A673 (cell line): ENCODE measurements at places on chromosomes 7 and 10. TPM values are rescaled to one million over a fixed set of nuclear protein-coding genes. Genes with fewer than 3 reads are reported as not detected.

- peak; percentile 58 for DNase-seq
Observed at GRCh38 chr7:133795068-133795665, 332.0 kb upstream of the LRGUK start.

Gene CPA2
- total RNA-seq: 0.26 and 0.43 TPM in 2 replicates

DNA sequence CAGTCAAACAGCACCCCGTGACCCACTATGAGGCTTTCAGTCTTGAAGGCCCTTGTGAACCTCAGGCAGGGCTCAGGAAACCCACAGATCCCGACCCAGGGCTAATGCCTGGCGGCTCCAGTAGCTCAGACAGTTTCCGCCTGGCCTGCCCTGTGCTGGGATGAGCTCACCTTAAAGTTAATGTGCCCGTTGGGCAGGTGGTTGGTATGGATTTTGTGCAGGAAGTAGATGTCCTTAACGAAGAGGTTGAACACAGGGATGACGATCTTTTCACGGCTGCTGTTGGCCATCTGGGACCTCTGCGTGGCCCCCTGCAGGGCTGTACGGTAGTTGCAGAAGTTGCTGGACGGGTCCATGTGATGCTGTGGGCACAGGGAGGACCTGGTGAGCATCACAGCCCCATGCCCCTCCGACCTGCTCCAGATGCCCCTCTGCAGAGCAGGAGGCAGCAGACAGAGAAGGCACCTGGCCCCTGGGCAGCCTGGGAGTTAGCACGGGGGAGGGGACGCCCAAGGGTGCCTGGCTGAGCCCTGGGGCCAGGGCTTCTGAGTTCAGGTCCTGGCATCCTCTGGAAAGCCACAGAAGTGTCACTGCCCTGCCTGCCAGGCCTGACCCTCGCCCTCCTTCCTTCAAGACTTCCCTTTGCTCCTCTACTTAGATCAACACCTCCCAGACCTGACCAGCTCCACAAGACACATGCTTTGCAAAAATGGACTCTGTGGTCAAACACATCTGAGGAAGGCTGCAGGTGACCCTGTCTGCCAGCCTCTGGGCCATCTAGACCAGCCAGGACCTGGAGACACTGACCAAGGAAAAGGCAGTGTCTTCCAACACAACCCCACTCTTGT is 59.8 kb downstream of the CSGALNACT2 start:
- peak; percentile 50 for DNase-seq

GRCh38 chr7:86929293-86930109 is 130.0 kb downstream of the ELAPOR2 start:
- no peak for DNase-seq

DNA sequence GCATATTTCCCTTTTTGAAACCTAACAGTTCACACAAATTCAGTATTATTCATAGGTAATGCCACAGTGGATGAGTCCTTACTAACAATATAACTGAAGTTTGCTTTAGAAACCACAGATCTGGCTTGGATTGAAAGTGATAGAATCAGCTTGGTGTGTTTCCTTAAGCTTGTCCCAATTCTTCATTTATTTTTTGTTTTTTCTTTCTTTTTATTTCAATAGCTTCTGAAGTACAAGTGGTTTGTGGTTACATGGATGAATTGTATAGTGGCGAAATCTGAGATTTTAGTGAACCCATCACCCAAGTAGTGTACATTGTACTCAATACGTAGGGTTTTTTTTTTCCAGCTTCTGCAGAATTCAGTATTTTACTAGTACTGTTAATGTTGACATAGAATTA is 518.2 kb upstream of the SEMA3D start:
- no peak for DNase-seq

DNA sequence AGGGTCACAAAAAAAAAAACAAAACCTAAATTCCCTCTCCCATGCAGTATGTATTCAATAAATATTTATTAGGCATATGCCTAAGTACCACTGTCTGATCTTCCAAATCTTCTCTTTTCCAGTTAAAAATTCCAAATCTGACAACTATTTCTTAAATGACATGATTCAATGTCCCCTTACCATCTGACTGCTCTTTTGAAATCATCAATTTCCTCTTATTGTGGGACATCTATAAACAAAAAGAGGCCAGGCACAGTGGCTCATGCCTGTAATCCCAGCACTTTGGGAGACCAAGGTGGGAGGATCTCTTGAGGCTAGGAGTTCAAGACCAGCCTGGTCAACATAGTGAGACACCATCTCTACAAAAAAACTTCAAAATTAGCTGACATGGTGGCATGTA is 103.5 kb downstream of the TBXAS1 start:
- DNase-seq: no peak

GRCh38 chr10:69573056-69573806 is at the start of gene NEUROG3:
Gene NEUROG3, minus strand, starts transcription at chr10:69573422. Its CDS starts 379 bp downstream, at chr10:69573043.
- DNase-seq: no peak

GRCh38 chr10:7085913-7086589 is 324.8 kb downstream of the SFMBT2 start:
- DNase-seq: peak; percentile 20

GRCh38 chr7:97094284-97094930 is 23.1 kb upstream of the SDHAF3 start:
- DNase-seq: no peak

GRCh38 chr7:156464339-156464738 is 176.2 kb upstream of the RNF32 start:
- DNase-seq: no peak

Gene HTR5A
- total RNA-seq: not detected in 2 replicates
